Tibial nerve (tissue), 4 donors: ENCODE measurements at places on chromosomes 6 and 20.

DNA sequence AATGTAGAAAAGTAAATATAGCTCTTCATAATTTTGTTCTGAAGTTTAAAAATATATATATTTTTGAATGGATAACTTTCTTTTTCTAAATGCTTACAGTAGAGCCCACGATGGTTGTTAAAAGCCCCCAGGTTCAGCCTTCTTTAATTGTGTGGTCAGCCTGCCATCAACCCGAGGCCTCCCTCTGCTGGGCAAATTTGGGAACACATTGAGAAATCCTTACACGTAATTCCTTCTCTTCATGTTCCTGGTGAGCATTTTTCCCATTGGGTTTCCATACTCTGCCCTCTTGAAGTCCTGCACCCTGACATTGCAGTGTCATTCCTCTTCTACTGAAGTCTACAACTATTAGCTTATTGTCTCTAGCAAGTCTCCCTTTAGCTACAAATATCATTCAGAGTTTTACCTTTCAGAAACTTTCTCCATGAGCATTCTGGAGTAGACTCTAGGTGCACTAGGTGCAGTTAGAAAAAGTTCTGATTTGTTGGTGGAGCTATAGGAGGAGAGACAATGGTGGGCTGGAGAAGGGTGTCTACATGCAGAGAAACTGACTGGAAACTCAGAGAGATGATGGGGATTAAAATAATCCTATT, 40.6 kb downstream of the TRIM38 start:
- DNase-seq: peak; percentile 85

GRCh38 chr20:38255393-38255792, 5.1 kb downstream of the KIAA1755 start:
- no peak for DNase-seq

DNA sequence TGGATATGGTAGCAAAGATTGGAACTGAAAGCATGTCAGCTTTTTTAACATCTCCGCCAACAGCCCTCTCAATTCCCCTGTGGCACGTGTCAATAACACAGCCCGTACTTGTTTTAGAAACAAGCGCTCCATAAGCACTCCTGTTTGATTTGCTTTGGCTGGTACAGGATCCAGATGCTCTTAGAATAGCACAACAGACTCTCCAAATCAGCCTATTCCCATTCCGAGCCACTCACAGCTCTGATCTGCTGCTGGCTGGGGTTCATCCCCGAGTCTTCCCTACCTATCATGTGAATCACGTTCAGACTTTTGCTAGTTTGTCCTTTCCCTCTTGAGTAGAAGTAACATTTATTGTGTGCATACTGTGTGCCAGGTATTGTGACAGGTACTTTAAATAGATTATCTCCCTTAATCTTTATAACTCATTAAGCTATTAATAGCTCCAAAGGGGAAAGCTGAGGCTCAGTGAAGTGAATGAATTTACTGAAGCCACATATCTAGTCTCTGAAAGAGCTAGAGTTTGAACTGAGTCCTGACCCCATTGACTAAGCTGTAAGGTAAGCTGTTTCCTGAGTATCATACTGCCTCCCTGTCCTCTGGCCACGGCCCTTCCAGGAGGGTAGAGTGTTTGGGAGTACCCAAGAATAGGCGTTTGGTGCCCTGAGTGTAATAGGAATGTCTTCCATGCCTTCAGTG, 46.7 kb downstream of the RALY start:
- DNase-seq: no peak

GRCh38 chr6:106334646-106335448, 9.3 kb upstream of the ATG5 start:
- DNase-seq: no peak

DNA sequence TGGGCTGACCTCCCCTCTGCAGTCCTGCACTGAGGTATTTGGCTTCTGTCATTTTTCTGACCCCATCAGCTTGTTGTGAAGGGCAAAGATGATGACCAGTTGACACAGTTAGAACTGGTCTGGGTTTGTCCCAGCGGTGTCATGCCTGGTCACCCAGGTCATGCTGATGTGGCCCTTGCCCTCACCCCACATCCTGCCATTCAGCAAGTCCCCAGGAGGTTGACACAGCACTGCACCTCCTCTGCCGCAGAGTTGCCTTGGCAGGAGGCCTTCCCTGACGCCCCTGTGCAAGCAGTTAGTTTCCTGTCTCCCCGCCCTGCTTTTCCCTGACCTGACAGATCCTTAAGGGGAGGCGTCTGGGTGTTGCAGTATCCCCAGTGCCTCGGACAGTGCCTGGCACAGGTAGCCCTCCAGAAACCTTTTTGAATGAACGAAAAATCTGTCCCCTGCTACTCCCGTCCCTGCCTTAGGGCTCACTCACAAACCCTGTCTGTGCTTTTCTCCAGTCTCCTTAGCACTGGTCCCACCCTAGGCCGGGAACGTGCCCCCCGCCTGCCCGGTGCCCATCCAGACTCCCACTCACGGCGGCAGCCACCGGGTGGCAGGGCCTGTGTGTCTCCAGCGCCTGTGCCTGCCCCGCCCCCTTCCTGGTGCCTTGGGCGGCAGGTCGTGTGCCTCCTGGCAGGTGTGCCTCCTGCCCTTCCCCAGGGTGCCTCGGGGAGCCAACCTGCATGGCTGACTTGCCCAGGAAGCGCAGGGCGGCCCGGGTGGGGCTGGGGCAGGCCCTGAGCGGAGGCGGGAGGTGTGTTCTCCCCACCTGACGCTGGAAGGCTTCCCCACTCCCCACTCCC, 146.3 kb upstream of the RNF24 start:
- no peak for DNase-seq

DNA sequence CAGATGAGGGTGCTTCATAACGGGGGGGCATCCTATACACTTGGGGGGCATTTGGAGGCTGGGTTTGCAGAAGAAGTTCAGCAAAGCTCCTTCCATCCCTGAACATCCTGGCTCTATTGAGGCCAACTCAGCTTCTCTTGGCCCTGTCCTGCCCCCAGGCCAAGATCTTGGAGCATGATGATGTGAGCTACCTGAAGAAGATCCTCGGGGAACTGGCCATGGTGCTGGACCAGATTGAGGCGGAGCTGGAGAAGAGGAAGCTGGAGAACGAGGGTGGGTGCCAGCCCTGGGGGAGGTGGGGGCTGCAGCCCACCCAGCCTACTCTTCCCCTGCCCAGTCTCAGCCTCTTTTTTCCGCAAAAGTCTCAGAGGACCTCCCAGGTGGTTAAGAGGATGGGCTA, 17.2 kb downstream of the GDAP1L1 start:
- no peak for DNase-seq

- no peak for DNase-seq
Observed at GRCh38 chr6:42269974-42270510, 52.4 kb upstream of the MRPS10 start.

GRCh38 chr6:16622193-16622592, 139.1 kb downstream of the ATXN1 start:
- no peak for DNase-seq

DNA sequence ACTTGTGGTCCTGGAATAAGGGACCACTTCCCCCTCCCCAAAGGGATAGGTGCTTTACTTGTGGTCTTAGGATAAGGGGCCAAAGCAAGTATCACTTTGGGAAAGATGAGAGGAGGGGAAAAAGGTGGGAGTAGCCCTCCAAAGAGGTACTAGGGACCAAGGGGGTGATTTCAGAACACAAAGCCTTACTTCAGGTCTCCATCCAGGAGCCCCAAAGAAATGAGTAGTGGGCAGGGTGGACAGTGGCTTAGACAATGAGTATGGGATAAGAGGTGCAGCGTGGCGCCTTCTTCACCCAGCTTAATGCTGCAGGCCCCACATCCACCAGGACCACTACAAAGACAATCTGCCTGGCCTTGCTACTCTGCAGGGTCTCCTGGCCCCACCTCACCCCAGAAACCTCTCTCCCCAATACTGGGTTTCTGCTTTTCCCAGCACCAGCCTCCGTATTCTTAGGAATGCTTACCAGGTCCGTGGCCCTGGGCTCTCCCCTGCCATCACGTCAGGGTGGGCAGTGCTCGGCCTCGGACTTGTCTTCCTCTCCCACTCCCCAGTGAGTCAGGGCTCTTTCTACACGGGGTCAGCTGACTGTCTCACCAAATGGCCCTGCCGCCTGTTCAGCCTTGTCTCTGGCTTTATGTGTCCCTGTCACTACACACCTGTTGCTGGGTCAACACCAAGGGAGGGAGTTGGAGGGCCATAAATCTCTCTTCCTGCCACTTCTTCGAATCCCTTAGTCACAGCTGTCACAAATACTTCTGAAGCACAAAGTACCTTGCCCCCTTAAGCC, 3.1 kb downstream of the NNAT start:
- no peak for DNase-seq

- DNase-seq: no peak
Observed at GRCh38 chr6:158014505-158015187, 33.0 kb downstream of the SYNJ2 start.

DNA sequence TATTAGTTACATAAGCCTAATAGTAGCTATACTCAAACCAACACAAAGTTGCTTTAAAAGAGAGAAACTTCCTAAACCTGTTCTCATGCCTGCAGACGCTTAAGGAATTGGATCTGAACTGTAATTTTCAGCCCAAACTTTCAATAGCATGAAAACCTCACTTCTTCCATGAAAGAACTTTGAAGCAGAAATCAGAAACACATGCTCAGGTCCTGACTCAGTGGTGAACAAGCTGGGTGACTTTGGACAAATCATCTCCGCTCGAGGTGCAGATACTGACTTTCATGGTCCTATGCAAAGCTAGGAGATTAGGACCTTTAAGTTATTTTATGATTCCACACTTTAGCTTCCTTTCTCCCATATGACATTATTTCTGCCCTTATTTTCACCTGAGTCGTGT, 36.5 kb downstream of the NOX3 start:
- DNase-seq: no peak

DNA sequence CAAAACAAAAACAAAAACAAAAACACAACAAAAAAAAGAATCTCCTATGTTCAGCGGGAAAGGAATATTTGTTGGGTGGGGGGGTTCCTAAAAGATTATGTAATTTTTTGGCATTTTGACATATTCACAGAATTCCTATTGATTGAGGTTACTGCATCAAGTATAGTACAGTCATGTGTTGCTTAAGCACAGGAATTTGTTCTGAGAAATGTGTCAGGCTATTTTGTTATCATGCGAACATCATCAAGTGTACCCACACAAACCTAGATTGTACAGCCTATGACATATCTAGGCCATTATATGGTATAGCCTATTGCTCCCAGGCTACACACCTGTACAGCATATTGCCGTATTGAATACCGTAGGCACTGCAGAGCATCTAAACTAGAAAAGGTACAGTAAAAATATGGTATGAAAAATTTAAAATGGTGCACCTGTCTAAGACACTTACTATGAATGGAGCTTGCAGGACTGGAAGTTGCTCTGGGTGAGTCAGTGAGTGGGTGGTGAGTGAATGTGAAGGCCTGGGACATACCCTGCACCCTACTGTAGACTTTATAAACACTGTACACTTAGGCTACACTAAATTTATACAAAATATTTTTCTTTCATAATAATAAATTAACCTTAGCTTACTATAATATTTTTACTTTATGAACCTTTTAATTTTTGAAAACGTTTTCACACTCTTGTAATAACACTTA, 110.6 kb downstream of the CDKAL1 start:
- DNase-seq: no peak

DNA sequence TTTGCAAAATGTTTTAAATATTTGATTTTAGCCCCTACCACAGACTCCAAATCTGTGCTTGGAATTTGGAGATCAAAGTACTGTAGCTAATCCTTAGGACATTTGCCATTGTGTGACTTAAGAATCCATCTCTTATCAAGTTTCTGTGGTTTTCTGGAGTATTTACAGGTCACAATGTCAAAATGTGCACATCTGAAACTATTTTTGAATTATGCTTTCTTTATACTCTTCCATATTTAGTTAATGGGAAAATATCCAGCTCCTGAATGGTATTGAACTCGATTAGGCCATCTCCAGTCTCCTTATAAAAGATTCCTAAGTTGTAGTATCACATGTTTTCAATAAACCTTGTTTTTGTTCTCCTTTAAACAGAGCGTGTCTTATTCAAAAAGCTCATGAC, 162.5 kb downstream of the KHDC1L start:
- no peak for DNase-seq

GRCh38 chr20:13874394-13875157, 89.7 kb downstream of the NDUFAF5 start:
- DNase-seq: no peak

- no peak for DNase-seq
Observed at GRCh38 chr6:87645080-87645479, 55.1 kb downstream of the ORC3 start.

- no peak for DNase-seq
Observed at GRCh38 chr6:104955491-104955890, 1.4 kb upstream of the LIN28B start.

DNA sequence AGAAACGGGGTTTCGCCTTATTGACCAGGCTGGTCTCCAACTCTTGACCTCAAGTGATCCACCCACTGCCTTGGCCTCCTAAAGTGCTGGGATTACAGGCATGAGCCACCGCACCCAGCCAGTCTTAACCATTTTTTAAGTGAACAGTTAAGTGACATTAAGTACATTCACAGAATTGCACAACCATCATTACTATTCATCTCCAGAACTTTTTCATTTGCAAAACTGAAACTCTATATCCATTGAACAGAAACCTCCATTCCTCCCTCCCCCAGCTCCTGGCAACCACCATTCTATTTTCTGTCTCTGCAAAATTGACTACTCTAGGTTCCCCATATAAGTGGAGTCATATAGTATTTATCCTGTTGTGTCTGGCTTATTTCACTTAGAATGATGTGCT, 59.7 kb downstream of the PLCB4 start:
- DNase-seq: no peak

GRCh38 chr6:133236932-133237331, 4.2 kb upstream of the EYA4 start:
- DNase-seq: peak; percentile 41

DNA sequence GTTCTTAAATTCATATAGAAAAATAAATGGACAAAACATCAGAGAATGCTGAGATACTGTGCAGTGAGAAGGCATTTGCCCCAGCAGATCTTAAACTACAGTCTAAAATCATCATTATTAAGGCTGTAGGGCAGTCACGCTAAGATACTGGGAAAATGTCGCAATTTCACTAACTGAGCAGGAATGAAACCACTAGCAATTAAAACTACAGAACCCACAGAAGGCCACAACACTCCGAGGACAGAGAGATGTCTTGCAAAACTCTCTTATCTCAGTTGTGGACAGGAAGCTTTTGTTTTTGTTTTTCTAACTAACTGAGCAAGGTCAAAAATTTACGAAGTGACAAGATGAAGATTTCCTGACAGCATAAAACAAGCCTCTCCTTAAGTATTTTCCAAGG, 18.2 kb downstream of the GNAS-AS1 start:
- DNase-seq: no peak

GRCh38 chr6:169225887-169226286, 27.8 kb downstream of the THBS2 start:
- no peak for DNase-seq

- no peak for DNase-seq
Observed at GRCh38 chr6:92687278-92687677, 732.1 kb downstream of the EPHA7 start.

DNA sequence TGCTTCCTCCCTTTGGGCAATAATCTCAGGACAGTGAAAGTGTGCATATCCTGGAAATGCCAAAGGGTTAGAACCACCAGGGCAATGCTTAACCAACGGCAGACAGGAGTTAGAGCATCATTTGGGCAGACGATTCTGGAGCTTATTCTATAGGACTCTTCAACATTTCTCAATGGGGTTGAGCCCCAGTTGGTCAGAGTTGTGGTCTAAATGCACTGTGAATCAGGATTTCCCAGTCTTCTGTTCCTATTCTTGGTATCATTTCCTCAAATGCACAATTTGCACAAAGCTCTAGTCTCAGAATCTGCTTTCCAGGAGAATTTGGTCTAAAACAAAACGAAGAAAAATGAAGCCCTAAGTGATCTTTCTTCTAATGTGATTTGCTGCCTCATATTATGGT, 389.6 kb upstream of the JAG1 start:
- DNase-seq: no peak
